Ovary (tissue), 10 donors: ENCODE measurements at places on chromosomes 6 and 20. TPM values are rescaled to one million over a fixed set of nuclear protein-coding genes. Genes with fewer than 3 reads are reported as not detected.

DNA sequence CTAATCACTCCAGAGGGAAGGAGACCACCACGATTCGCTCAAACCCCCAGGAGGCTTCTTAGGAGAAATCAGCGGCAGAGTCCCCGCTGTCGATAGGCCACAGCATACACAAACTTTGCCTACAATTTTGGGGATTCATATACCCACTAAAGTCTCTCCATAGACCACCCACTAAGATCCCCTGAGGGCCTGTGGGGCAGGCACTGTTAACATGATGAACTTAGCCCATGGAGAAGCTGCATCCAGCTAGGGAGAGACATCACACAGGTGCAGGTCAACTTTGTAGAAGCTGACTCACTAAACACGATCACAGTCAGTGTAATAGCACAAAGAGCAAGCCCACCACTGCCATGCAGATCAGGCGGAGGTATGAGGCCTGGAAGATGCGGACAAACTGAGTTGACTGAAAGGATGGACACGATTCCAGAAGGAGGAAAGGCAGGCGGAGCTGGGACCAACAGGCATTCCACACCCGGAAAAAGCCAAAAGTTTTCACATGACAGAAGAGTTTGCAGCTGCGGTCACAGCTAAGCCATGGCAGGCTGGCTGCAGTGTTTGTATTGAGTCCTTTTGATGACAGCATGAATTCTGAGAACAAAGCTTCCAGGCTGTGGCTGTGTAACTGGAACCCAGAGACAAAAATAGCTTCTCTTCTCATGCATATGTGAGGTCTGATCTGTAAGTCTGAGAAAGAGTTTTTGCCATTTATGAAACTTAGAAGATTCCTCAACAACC is 75.7 kb upstream of the QKI start:
- H3K27ac ChIP-seq, result no peak overlapping the region
- H3K4me3 ChIP-seq, result no peak overlapping the region
- no peaks in the 10 kb centered on the region for H3K4me1 ChIP-seq
- H3K27me3 ChIP-seq, result no peaks in the 10 kb centered on the region
- no peak for DNase-seq
- no peaks in the 10 kb centered on the region for H3K36me3 ChIP-seq

DNA sequence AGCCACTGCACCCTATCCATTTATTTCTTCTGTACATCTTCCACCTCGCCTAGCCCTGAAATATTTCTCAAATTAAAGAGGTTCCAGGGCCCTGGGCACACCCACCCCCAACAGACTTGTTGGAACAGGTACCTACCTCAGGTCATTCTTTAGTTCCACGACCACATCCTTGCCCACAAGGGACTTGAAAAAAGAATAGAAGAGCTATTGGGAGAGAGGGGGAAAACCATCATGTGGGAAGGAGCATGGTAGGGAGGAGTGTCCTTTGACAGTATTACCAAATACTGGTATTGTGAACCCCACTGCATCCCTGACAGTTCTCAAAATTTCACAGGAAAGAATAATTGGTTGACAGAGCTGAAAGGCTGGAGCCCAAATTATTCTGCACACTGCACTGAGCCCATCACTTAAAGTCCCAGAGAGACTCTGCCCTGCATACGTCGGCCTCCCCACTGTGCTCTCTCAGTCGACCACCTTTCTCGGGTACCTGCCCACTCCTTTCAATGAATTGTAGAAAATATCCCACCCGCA is 762 bp downstream of the LSM2 start:
- H3K36me3 ChIP-seq, result no peaks in the 10 kb centered on the region
- H3K4me3 ChIP-seq, result peak overlapping the region; percentile 82
- no peaks in the 10 kb centered on the region for H3K4me1 ChIP-seq

Gene GJA10
- not detected for total RNA-seq

DNA sequence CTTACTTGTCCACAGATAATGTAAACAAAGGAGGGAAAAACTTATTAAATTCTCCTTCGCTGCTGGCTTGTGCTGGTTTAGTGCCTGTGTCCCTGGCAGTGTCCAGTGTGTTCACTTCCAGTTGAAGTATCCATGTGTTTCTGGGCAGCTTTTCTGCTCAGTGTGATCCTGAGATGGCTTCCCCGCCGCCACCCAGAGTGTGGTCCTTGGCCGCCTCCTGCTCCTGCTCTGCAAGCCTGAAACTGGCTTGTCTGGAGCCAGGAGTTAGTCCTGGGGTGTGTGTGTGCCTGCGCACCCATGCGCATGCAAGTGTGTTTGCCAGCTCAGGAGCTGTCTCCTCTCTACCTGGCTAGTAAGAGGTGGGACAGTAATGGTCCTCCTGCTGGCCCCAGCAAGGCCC is 7.2 kb downstream of the BTBD3 start:
- no peak overlapping the region for H3K27ac ChIP-seq
- H3K36me3 ChIP-seq, result no peaks in the 10 kb centered on the region
- no peaks in the 10 kb centered on the region for H3K4me1 ChIP-seq
- no peak for DNase-seq
- no peaks in the 10 kb centered on the region for H3K27me3 ChIP-seq

DNA sequence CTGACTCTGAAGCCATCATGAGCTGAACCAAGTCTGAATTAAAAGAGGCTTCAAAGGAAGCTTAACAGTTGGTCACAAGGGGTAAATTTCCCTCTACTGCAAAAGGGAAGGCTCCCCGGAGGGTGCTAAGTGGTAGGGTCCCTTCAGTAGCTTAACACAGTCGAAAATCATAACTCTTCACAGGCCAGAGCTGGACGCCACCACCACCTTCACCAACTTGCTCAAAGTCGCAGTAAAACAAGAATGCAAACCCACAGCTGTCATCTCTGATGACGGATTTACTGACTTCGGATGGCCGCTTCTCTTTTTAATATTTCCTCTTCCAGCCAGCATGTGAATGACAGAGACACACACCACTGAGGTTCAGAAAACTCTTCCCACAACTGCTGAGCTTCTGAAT is 144.7 kb upstream of the FBXL4 start:
- no peaks in the 10 kb centered on the region for H3K27me3 ChIP-seq
- DNase-seq, result no peak
- H3K36me3 ChIP-seq, result no peaks in the 10 kb centered on the region
- H3K4me3 ChIP-seq, result no peak overlapping the region

Gene NCR2
- total RNA-seq, result not detected

DNA sequence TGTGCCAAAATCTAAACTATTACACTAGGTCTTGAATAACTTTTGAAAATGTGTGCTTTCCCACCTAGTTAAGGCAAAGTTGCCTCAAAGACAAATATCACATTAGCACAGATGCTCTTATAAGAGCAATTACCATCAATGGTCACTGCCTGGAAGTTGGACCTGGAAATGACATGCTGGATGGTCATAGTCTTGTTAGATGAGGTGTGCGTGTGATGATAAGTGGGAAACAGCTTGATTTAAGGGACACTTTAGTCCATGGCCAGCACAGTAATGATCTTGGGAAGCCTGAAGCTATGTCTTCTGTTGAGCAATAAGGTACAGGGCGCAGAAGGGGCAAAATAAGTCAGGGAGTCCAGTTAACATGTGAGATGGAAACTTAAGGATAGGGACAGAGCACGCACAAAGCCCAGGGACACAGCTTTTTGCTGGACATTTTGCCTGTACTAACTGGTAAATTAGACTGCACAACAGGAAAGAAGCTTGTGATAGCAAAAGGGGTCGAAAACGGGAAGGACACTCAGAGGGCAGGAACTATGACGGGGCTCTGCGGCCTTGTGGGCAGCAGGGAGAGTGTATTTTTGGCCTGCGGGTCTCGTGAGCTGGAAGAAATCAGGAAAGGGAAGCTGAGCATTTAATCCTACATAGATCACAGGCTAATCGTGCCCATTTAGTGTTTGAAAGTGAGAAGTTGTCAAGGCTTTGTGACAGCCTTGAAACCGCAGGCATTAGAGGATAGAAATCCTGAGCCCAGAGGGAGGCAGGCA is 66.7 kb upstream of the BMP2 start:
- H3K4me3 ChIP-seq, result no peak overlapping the region
- H3K27me3 ChIP-seq, result no peaks in the 10 kb centered on the region
- H3K27ac ChIP-seq, result no peak overlapping the region
- H3K4me1 ChIP-seq, result no peaks in the 10 kb centered on the region

DNA sequence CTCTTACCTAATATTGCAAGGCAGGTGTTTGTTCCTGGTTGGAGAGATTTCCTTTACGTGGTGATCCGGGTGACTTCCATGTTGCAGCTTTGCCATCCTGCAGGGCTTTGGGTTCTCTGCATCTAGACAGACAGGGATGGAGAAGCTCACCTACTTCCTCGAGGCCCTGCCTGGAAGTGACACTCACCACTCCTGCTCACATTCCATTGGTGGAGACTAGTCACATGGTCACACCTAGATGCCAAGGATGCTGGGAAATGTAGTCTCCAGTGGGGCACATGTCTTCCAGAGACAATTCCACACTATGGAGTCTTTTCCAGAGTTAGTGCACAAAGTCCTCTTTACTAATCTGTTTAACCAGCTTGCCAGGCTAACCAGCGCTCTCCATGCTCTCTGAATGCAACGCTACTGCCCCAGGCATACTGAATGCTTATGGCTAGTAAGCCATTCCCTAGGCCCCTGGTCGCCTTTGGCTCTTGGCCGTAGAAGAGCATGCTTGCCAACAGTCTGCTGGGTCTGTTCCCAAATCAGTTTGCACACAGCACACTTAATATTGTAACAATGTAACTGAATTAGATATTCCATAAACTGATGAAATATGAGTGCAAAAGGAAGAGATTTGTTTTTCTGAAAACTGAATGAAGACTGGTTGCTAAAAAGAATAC is 6.7 kb upstream of the KCNK15 start:
- H3K36me3 ChIP-seq, result no peaks in the 10 kb centered on the region
- peaks cover 2% of the 10 kb centered on the region for H3K4me1 ChIP-seq
- no peaks in the 10 kb centered on the region for H3K27me3 ChIP-seq
- no peak overlapping the region for H3K27ac ChIP-seq

- H3K27ac ChIP-seq, result no peak overlapping the region
- no peaks in the 10 kb centered on the region for H3K36me3 ChIP-seq
- DNase-seq, result no peak
- no peaks in the 10 kb centered on the region for H3K27me3 ChIP-seq
- no peak overlapping the region for H3K4me3 ChIP-seq
These were observed 75.7 kb upstream of the LTV1 start for GRCh38 chr6:143767433-143767832.

Gene ETV7
- total RNA-seq, result 1.3 TPM

DNA sequence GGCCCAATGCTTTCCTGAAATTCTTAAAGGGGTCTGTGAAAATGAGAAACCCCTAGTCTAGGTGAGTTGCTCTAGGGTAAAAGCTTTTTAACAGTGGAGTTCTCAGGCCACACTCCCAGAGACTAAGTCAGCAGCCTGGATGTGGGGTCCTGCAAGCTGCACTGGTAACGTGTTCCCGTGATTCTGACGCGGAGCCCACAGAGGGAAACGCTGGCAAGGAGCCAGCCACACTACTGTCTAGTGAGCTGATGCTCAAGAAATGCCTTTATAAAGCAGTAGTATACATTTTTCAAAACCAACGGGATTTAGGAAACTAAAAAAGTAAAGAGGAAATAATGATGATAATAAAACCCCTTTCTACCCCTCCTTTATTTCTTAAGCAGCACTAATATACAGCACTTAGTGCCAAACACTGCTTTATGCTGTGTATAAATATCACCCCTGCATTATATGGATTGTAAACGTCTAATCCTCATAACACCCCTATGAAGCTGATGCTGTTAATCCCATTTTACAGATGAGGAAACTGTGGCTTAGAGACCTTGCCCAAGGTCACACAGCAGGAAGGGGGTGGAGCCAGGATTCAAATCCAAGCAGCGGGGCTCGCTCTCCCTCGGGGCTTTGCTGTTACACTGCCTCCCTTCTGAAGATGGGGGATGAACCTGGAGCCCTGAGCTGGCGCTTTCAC is 25.0 kb downstream of the KCNK15 start:
- H3K4me1 ChIP-seq, result no peaks in the 10 kb centered on the region
- no peak overlapping the region for H3K4me3 ChIP-seq
- H3K27ac ChIP-seq, result no peak overlapping the region
- no peak for DNase-seq

DNA sequence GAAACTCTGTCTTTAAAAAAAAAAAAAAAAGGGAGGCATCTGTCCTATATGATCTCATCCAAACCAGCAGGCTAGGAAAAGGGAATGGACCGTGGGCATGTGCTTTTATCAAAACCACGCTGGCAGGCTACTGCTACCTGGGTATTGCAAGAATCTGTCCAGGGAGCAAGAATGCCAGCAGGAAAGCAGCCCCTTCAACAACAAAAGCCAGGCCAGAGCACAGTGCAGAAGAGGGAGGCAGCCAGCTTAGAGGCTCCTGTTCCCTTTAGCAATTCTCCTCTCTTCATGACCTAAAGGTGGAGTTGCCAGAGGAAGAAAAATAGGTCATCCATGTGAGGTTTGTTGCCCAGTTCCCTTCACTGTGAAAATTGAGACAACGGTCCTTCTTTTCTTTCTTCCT is 18.2 kb downstream of the TBC1D20 start:
- H3K4me1 ChIP-seq, result peaks cover 4% of the 10 kb centered on the region
- H3K27me3 ChIP-seq, result no peaks in the 10 kb centered on the region
- no peak for DNase-seq
- H3K27ac ChIP-seq, result no peak overlapping the region

- peak; percentile 44 for DNase-seq
- H3K4me3 ChIP-seq, result no peak overlapping the region
- no peak overlapping the region for H3K27ac ChIP-seq
- H3K36me3 ChIP-seq, result no peaks in the 10 kb centered on the region
- H3K27me3 ChIP-seq, result no peaks in the 10 kb centered on the region
These were observed 28.1 kb downstream of the ANGPT4 start for GRCh38 chr20:888057-888456.

GRCh38 chr20:44571362-44571988 is 10.9 kb upstream of the PKIG start:
- H3K27ac ChIP-seq, result peak overlapping the region; percentile 64
- DNase-seq, result no peak
- H3K4me3 ChIP-seq, result no peak overlapping the region
- H3K36me3 ChIP-seq, result no peaks in the 10 kb centered on the region

DNA sequence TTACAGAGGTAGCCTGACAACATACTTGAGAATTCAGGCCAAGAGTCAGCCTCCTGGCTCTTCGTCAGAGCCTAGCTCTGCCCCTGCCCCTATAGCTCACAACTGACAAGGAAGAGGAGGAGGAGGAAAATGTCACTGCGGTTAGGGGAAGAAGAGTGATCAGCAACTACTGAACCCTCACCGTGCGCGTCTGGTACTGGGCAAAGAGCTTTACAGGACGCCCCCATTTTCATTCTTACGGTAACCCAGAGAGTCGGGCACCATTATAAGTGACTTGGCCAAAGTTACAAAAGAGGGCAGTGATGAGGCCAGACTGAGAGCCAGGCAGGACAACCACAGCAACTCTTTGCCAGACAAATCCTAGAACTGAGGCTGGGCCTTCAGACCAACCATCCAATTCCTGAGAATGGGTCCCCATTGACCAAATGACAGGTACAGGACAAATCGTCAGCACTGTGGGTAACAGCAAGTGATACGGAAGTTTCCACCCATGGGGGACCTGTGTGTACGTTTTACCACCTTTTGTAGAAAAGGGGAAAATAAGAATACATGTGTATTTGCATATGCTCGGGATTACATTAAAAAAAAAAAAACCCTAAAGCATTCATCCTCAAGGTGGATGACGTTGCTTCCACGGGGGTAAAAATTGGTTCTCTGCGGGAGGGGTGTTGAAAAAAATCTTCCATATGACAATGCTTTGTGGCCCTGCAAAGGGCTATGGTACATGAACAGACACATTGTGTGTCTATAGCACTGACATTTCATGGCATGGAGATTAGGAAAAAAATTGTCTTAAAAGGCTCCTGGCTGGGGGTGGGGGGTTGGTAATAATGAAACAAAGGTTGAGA is 118.0 kb downstream of the NFATC2 start:
- no peaks in the 10 kb centered on the region for H3K36me3 ChIP-seq
- peaks cover 9% of the 10 kb centered on the region for H3K4me1 ChIP-seq
- no peak overlapping the region for H3K27ac ChIP-seq
- H3K4me3 ChIP-seq, result no peak overlapping the region
- H3K27me3 ChIP-seq, result no peaks in the 10 kb centered on the region

Gene JPH2
- total RNA-seq, result 2.5 TPM

Gene FABP7
- total RNA-seq, result not detected
